ENCODE measurements at places on chromosomes 2 and 18.
A peak's percentile ranks its signal among the peaks of the same experiment; 100 is the strongest.

DNA sequence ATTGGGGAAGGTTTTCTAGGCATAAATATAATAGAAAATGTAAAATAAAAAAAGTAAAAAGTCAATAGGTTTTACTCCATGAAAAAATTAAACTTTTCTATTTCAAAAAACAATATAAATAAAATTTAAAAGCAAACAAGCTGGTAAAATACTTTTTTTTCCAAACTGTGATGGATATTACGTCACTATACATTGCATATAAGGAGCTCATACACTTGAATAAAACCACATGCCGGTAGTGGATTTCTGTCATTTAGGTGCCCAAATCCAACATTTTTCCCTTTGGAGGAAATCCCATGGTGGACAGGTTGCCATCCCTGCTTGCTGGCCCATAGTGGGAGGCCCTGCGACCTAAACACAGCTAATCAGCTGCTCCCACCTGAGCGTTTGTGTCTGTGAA is 289.4 kb upstream of the HNRNPA3 start:
- DNase-seq: no peak

DNA sequence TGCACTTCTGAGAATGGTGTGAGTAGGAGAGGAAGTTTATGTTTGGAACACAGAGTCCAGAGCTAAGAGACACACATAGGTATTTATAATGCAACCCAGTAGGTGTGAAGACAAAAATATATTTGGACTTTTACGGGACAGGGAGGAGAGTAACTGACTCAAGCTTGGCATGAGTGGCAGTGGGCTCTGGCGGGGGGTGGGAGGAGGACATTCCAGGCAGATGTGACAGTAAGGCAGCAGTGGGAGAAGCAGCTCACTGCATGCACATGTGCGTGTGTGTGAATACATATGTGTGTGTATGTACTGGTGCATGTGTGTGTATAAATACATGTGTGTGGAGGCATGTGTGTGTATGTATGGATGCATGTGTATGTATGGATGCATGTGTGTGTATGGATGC is 51.4 kb downstream of the DCDC2C start:
- DNase-seq: no peak

DNA sequence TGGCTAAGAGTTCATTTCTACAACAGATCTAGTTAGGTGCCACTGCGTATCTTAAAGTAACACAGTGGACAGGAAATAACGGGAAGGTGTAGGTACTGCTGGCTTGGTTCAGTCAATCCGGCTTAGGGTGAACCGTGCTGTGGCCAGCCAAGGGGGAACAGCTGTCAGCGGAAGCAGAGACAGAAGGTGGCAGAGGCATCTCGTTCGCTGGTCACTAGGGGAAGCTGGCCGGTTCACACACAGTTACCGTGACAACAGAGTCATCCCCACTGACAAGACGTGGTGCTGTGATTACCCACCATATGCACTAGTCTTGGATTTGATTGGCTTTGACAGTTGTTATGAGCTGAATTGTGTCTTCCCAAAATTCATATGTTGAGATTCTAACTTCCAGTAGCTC is 58.8 kb upstream of the HDAC4 start:
- no peak for DNase-seq

DNA sequence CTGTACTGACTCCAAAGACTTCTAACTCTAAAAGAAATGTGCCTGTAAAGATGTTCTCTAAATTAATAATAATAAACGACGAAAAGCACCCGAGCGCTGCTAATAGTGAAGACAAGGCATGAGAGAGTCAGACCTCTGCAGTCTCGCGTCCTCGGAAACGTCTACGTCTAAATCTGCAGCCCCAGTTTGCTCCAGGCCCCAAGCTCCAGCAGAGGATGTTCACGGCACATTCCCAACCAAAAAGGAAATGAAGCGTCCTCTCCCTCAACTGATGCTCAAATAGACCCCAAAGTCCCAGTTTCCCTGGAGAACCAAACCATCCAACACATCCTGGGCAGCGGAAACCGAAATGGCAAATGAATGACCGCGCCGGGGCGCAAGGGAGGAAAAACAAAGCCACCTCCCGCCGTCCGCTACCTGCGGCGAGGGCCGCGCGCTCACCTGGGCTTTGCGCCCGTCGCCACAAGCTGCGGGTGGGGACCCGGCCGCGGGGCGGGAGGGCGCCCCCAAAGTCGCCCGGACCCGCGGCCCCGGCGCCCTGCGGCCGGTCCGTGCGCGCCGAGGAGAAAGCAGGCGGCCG is 47.1 kb upstream of the CCDC150 start:
- no peak for DNase-seq

- no peak for DNase-seq
These were observed 77.2 kb upstream of the HS6ST1 start for GRCh38 chr2:128395640-128396499.

DNA sequence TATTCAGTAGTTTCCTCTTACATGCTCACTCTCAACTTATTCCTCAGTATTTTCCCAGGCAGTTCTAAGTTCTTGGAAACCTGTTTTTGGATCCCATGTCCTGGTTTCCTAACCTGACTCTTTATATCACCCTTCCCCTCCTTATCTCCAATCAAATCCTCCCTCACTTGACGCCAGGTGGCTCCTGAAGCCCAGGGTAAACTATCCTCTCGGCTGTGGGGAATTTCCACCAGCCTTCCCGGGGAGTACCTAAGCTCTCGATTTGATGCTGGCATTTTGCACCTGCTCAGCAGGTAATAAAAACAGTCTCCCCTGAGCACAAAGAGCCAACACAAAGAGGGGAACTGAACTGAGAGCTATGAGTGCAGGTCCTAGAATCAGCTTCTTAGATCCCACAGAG is 538.0 kb downstream of the SLC4A3 start:
- DNase-seq: no peak

- no peak for DNase-seq
These were observed 190.5 kb downstream of the LOXHD1 start for GRCh38 chr18:46466234-46467160.

DNA sequence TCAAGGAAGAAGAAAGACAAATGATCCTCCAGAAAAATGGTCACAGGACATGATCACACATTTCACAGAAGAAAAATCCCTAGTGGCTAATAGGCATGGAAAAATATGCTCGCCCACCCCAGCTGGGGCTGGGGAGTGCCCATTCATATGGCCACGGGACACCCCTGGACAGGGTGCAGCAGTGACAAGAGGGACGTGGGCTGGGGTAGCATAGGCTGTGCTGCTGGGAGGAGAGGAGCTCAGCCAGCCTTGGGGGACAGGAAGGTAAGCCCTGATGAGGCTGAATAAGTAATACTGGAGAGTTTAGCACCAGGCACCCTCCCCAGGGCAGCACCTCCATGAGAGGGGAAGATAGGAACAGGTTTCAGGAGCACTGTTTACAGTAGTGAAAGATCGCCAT is 254.9 kb upstream of the HS6ST1 start:
- DNase-seq: no peak

GRCh38 chr2:17762451-17762850 is 8.5 kb downstream of the GEN1 start:
- no peak for DNase-seq

DNA sequence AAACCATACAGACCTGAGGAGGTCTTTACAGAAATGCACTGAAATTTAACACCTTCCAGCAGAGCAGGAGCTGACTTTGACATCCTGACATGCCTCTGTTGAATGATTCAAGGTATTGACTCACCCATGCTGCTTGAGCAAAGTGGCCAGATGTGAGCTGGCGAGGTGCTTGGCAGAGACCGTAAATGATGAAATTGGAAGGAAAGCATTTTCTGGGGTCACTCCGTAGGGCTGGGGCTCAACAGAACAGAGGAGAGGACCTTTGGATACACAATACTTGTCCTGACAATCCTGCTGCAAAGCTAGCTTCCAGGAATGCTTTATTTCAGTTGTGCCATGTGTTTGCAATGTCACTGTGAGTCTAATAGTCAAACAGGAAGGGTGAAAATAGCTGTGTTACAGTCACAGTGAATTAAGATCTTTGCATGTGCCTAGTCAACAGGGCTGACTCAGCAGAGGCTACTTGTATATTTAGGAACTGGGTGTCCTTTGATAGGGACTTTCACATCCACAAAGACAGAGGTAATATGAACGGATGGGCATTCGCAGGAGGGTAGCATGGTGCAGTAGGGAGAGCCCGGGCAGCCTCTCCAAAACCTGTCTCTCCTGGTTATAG is 31.6 kb upstream of the NCK2 start:
- DNase-seq: no peak

GRCh38 chr2:46854260-46854659 is 61.3 kb downstream of the MCFD2 start:
- DNase-seq: no peak

DNA sequence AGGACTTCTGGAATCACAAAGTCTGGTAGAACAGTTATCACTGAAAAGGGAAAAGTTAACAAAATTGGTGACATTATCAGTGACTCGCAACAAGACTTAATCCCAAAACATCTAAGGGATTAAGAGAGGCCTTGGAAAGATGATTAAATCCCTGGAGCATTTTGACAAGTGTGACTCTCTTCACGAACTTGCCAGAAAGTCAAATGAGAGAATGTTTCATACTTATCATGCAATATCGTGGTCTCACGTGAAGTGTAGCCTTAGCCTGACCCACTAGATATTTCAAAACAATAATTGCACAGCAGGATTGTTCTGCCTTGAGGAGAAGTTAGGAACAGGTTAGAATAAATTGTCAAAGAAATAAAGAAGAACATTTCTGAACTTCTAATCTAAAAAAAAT is 104.5 kb downstream of the COL6A3 start:
- DNase-seq: no peak

GRCh38 chr2:189698020-189698887 is 23.8 kb downstream of the ANKAR start:
- peak; percentile 22 for DNase-seq

GRCh38 chr2:207939342-207940108 is 85.8 kb downstream of the PLEKHM3 start:
- DNase-seq: no peak

- no peak for DNase-seq
These were observed 131.3 kb downstream of the CCDC148 start for GRCh38 chr2:158325031-158325781.

- no peak for DNase-seq
These were observed 150.9 kb upstream of the SERTAD2 start for GRCh38 chr2:64804651-64805050.

GRCh38 chr2:96961210-96961950 is 25.0 kb downstream of the FAM178B start:
- no peak for DNase-seq

- no peak for DNase-seq
These were observed 84.6 kb downstream of the MYO1B start for GRCh38 chr2:191329841-191330240.

DNA sequence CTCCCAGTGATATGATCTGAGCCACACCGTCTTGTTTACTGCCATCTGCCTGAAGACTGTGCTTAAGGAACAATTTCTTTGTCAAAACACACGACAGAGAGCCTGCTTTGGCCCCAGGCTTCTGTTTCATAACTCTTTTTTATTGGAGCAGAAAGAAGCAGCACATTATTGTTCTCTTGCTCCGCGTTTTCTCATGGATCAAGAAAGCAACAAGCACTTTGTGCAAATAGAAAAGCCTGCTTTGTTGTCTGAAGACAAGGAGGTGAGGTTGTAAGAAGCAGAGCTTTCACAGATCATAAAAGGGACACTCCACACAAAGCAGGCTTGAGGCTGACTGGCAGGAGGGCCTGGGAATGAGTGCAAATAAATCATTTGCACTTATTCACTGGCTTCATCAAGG is 118.3 kb upstream of the FAM136A start:
- no peak for DNase-seq

- no peak for DNase-seq
These were observed 420.3 kb downstream of the PTPRM start for GRCh38 chr18:7987284-7987976.

DNA sequence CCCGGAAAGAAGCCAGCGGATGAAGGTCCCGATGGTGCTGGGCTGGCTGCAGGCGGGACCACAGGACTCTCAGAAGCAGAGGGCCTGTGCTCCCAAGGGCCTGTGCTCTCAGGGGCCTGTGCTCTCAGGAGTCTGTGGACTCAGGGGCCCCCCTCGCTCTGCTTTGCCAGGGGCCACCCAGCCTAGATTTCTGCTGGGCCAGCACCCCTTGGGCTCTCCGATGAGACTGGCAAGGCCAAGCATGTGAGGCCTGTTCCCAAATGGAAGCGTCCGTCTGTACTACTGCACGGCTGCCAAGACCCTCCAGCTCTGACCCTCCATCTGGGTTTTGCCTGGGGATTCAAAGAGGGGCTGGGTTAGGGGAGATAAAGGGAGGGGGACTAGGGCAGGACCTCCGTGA is 54.6 kb downstream of the SH3BP4 start:
- no peak for DNase-seq

GRCh38 chr2:144516411-144516980 is 3.4 kb downstream of the ZEB2 start:
- DNase-seq: no peak

DNA sequence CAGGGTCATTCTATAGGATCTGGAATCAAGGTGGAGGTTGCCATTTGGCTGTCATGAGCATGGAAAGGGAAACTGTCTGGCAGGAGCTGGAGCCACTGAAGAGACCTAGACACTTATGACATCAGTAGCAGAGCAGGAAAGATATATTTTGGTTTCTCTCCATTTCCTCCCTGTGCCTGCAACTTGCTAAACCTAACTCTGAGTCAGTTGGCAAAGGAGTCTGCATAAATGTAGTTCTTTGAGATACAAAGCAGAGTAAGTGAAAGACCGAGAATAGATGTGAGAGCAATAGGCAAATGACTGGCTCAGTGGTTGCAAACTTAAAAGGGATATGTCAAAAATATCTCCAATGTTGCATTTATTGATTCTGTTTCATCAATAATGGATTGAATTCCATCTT is 757.7 kb downstream of the KCNJ3 start:
- DNase-seq: no peak

GRCh38 chr18:63342206-63342605 is 22.6 kb upstream of the BCL2 start:
- DNase-seq: peak; percentile 23

GRCh38 chr18:51339856-51340255 is 142.4 kb upstream of the MEX3C start:
- no peak for DNase-seq

DNA sequence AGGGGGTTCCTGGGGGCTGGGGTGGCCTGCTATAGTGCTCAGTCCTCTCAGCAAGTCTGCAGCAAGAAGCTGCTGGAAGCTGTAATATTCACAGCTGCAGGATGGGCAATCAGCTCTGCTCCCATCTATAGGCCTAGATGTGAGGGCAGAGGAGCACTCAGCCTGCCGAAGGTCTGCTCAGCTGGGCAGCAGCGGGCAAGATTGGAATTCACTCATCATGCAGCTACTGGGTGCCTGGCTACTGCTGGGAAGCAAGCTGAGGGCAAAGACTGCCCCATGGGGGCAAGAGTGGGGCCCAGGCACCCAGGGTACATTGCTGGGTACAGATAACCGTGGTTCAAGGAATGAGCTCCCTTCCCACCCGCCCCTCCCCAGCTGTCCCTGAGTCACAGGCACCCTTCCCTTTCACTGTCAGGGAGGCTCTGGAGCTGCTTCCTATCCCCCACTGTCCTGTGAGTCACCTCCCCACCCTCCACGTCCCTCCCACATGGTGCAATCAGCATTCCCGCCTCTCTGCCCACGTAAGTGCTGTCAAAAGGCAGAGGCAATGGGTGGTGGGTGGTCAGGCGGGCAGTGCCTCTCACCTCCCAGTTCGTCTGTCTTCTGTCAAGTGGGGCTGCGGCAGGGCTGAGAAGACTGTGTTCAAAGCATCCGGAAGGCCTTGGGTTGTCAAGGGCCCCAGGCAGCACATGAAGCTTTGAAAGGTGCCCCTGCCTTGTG is 169.2 kb downstream of the TRIM43 start:
- no peak for DNase-seq

- DNase-seq: no peak
These were observed 70.3 kb downstream of the TMEM17 start for GRCh38 chr2:62435720-62436119.

All from activated naive CD4-positive, alpha-beta T cell treated with anti-CD3 and anti-CD28 coated beads, Interleukin-2, amount 50 U/mL, for 16 hours (primary cell).